Frontal cortex (tissue), 4 donors: ENCODE measurements at places on chromosomes 5 and 9.

DNA sequence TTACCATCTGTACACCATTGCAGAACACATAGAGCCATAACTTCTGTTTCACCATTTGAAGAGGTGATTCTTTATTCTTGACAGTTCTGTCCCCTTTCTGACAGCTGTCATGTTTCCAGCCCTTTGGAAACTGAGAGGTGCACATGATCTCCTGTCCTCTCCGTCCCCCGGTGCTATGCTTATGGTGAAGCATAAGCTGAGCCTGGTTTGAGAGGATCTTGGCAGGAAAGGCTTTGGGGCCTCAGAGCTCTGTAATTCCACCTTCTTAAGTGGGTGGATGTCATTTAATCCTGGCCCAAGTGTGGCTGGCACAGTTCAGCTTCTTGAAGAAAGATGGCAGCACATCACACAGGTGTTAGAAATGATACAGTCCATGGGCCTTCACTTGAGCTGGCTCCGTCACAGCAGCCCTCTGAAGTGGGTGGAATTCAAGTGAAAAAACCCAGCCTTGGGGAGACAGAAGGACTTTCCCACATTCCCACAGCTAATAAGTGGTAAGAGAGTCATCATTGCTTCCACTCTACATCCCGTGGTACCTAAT lies 30.7 kb upstream of the GRPEL2 start:
- no peak for DNase-seq

GRCh38 chr9:70113403-70114022 lies 69.9 kb downstream of the MAMDC2 start:
- DNase-seq: peak; percentile 38

- DNase-seq: no peak
Observed at GRCh38 chr5:159206368-159206767, 3.0 kb downstream of the RNF145 start.

GRCh38 chr9:87109231-87109631 lies 161.9 kb upstream of the GAS1 start:
- DNase-seq: no peak

DNA sequence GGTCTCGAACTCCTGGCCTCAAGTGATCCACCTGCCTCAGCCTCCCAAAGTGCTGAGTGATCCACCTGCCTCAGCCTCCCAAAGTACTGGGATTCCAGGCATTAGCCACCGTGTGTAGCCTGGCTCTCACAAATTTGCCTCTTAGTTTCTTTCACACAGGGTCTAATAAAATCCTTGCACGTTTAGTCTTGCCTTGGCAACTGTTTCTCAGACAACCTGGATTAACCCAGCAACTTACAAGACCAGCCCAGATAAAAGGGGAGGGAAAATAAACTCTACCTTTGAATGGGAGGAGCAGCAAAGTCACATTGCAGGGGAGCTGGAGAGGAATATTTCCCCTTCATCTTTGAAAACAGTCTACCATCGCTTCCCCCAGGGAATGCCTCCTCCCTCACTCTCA lies 29.3 kb upstream of the GNA14 start:
- no peak for DNase-seq
